PC-3 (cell line): ENCODE measurements at places on chromosomes 5 and 9. TPM values are rescaled to one million over a fixed set of nuclear protein-coding genes. Genes with fewer than 3 reads are reported as not detected.

The PCDHB4 gene
- total RNA-seq: 0.07 and 0.52 TPM in 2 replicates

The TPD52L3 gene
- not detected in 2 replicates for total RNA-seq

The PCDHA1 gene
- total RNA-seq: not detected in 2 replicates

The PCDHGB2 gene
- 1.4 and 2.2 TPM in 2 replicates for total RNA-seq

The KCNIP1 gene
- total RNA-seq: not detected in 2 replicates

The FGF1 gene
- 1.5 and 9.7 TPM in 2 replicates for total RNA-seq

The OTP gene
- not detected in 2 replicates for total RNA-seq

The IL4 gene
- not detected in 2 replicates for total RNA-seq

The COL5A1 gene
- total RNA-seq: 10.6 and 15.4 TPM in 2 replicates

The CCDC192 gene
- not detected in 2 replicates for total RNA-seq

The AK8 gene
- total RNA-seq: 0.55 TPM in 1 of 2 replicates, not detected in the other

The RANBP6 gene
- 11.6 and 14.1 TPM in 2 replicates for total RNA-seq

The ANKRD20A1 gene
- total RNA-seq: 0.07 TPM in 1 of 2 replicates, not detected in the other
